ENCODE measurements at places on chromosomes 2 and 18. TPM values are rescaled to one million over a fixed set of nuclear protein-coding genes. Genes with fewer than 3 reads are reported as not detected.

DNA sequence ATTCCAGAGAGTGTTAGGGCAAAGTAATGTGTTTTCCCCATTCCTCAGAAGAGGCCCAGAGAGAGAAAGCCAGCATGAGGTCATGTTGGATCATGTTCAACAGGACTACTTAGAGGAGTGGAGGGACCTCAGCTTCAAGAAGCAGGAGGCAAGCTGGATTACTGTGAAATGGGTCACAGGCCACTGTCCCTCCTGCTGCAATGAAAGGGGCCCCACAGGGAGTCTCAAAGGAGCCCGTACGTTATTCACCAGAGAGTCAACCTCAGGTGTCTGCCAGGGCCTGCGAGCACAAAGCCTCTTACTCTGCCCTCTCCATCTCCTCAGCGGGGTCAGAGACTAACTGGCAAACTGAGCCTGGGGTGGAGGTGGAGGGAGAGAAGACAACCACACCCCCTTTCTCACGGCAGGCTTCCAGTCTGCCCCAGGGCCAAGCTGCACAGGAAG, 27.2 kb upstream of the ACYP2 start:
- DNase-seq, result peak; percentile 57

DNA sequence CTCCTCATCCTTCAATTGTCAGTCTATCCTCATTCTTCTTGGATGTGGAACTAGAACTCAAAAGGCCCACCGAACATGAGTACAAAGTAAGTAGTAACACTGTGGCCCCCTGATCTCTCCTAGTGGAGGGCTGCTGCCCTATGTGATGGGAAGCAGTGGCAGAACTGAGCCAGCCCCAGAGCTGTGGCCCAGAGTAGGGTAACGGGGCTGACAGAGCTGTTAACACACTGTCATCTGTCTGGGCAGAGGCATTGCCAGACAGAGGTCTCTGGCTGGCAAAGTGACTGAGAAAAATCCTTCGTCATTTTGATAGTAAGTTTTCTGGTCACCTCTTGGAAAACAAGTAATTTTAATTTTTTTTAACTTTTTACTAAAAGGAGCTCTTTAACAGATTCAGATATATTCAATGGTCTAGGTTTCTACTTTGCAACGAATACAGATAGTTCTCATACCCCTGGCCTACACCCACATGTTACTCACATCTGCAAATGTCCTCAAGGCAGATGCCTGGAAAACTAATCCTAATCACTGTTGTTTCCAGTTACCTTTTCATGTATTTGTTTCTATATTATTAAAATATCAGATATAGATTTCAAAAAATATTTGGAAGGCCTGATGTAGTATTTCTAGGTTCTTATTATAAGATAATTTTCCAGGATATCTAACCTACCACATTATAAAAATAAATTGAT, 588.7 kb downstream of the CPS1 start:
- no peak for DNase-seq

DNA sequence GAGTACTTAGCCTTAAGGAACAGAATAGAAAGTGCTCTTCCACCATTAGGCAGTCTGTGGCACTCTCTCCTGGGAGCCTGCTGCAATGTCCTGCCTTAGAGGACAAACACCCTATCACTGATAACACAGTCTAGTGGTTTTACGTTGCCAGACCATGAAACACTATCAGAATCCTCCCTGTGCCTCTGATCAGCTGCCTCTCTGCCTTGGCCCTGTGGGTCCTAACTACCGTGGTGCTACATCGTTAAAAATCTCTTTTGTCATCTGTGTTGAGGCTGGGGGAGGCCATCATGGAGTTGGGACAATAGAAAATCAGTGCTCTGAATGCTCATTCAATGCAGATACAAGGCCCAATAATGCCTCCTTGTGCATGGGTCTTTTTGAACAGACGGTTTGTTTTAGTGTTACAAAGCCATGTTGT, 11.9 kb upstream of the APCDD1 start:
- DNase-seq, result no peak

DNA sequence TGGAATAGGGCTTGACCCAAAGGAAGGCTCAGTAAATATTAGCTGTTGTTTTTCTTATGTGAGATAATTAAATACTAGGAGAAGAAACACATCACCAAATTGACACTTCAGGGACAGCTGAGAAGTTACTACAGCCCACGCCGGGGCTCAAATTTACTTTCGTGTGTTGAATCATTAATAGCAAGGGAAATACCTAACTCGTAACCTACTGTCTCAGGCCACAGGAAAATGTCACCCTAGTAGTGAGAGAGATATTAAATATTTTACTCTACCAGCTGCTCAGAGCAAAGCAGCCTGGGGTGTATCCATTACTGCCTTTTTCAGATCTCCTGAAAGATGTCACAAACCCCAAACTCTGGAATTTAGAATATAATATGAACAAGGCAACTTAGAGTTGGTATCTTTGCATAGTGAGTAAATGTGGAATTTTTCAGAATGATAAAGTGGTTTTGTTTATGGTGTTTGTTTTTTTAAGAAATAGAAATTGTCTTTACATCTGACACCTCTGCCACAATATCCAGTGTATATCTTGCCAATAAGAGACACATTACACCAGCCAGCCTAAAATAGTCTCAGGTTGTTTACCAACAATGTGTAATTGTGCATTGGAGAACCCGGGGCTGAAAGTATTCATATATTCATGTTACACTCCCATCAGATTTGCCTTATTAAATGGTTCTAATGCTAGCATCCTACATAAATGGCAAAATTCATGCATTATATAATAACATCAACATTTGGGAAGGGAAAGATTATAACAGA, 48.4 kb downstream of the ATP8B1 start:
- DNase-seq, result no peak

DNA sequence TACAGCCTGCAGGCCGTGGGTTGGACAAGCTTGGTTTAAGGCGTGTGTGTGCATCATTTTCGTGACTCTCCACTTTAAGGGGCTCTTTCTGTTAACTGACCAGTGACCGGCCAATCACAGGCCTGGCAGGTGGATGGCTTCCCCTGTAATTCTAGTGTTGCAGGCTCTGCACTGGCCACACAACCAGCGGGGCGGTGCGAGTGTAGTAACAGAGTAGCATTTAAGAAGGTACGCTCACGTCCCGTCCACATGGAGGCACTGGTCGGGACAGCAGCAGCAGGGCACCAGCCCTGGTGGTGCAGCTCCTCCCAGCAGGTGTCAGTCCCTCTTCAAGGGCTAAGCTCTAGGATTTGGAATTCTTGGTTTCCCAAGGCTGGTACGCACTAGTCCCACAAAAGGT, 8.0 kb upstream of the ANO7 start:
- DNase-seq, result no peak

- no peak for DNase-seq
Measured at GRCh38 chr18:57389271-57389670, 36.9 kb downstream of the ST8SIA3 start.

DNA sequence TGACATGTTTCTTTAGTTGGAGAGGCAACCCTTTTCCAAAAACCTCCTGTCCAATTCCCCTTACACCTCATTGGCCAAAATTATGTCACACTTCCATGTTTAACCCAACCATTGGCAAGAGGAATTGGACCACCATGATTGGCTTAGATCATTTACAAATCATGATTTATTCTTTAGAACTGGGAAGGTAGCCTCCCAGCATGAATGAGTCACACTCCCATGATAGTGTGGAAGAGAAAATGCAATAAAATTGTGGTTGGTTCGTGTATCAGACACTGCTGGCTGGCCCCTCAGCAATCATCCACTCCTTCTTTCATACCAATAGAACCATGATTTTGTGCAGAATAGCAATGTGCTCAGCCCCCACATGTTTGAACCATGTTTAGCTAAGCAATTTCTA, 156.6 kb upstream of the ACVR2A start:
- no peak for DNase-seq

GRCh38 chr2:176668912-176669311, 399.7 kb downstream of the MTX2 start:
- no peak for DNase-seq

GRCh38 chr18:12154361-12154760, 60.7 kb downstream of the ANKRD62 start:
- no peak for DNase-seq

- no peak for DNase-seq
Measured at GRCh38 chr2:194062401-194062800, 1594.6 kb upstream of the SLC39A10 start.

DNA sequence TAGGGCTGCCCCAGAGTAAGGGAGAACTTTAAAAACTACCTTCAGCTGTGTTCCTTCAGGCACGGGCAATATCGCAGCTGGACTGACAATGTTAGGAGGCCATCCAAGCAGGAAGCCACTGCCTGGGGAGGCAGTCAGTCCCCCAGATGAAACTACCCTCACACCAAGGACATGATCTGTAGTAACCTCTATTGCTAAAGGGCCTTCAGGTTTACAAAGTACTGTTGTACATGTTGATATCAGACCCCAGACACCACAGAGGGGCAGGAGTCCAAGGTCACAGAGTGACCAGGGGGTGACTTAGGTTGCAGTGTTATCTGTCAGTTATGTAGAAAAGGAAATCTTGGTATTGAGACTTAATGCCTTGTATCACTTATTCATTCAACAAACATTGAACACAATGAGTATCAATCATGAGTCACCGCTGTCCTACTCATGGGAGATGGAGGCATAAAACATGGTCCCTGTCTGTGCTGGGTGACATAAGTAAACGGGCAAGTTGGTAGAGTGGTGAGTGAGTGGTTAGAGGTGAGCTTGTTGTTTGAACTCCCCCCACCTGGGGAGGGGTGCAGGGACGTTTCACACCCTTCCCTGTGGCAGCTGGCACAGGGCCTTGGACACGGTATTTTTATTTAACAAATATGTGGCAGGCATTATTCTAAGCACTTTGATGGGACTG, 7.1 kb downstream of the CABLES1 start:
- DNase-seq, result no peak

DNA sequence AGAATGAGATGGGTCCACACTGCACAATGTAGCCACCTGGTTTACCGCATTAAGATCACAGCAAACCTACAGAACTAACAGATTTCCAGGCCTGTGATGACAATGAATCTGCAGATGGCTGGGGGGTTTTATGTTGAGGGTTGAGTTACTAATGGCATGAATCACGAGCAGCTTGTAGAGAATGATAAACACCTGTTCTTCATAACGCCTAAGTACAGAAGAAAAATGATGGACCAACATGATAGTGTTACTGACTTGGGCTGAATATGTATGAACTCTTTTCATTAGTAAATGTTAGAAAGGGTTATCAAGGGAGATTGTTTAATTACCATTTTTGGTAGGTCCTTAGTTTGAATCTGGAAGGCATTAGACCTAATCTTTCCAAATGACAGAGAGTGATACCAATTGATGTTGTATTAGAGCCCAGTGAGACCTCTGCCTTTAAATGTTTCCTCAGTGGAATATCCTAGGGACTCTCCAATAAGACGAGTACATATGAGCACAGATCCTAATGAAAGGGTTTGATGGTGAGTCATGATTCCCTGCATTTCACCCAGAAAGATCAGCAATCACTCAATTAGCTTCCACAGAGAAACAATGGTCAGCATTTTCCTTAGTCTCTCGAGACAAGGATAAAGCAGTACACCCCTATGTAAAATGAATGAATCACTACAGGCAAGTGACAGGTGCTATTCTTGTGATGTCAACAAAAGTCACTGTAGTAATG, 243.8 kb downstream of the DLGAP1 start:
- no peak for DNase-seq

The FEV gene
- not detected for polyA plus RNA-seq

The SCN1A gene
- polyA plus RNA-seq, result not detected

The C2orf78 gene
- not detected for polyA plus RNA-seq

The XDH gene
- polyA plus RNA-seq, result 0.80 TPM

The OBSL1 gene
- polyA plus RNA-seq, result 51.8 TPM

All from IMR-90 (cell line).